A549 treated with CpdA at 1 μM for 4 hours (cell line): ENCODE measurements at places on chromosomes 6 and 20. TPM values are rescaled to one million over a fixed set of nuclear protein-coding genes. Genes with fewer than 3 reads are reported as not detected.

Gene SOD2
- total RNA-seq: 157 to 192 TPM (median 180 TPM) in 5 replicates

Gene PLEKHG1
- 0.28 to 0.50 TPM (median 0.40 TPM) in 5 replicates for total RNA-seq

Gene REM1
- total RNA-seq: 0.09 to 0.13 TPM (median 0.10 TPM) in 3 of 5 replicates, not detected in the others

Gene MYL9
- total RNA-seq: 13.3 to 24.3 TPM (median 19.1 TPM) in 5 replicates

Gene WFDC5
- total RNA-seq: not detected in 5 replicates

Gene CYP21A2
- total RNA-seq: not detected in 5 replicates

Gene CHD6
- 5.6 to 10.6 TPM (median 9.6 TPM) in 5 replicates for total RNA-seq

Gene TXLNB
- not detected in 5 replicates for total RNA-seq

Gene SFT2D1
- 34.0 to 43.3 TPM (median 41.7 TPM) in 5 replicates for total RNA-seq

Gene NKAPL
- not detected in 5 replicates for total RNA-seq

Gene SLC4A11
- total RNA-seq: 4.0 to 5.8 TPM (median 5.3 TPM) in 5 replicates

Gene PDE7B
- 1.2 to 2.2 TPM (median 1.6 TPM) in 5 replicates for total RNA-seq

Gene FKBP1C
- 1.7 to 2.7 TPM (median 1.9 TPM) in 5 replicates for total RNA-seq

Gene ARMH2
- not detected in 5 replicates for total RNA-seq

Gene OR2J3
- not detected in 5 replicates for total RNA-seq

Gene SYNGAP1
- total RNA-seq: 3.9 to 6.9 TPM (median 4.9 TPM) in 5 replicates

Gene WFDC6
- total RNA-seq: not detected in 5 replicates

Gene FOXQ1
- total RNA-seq: 1.8 to 4.8 TPM (median 4.0 TPM) in 5 replicates

Gene EGFL8
- total RNA-seq: 1.1 to 2.4 TPM (median 1.3 TPM) in 5 replicates

Gene DDX27
- 63.7 to 64.6 TPM (median 64.2 TPM) in 5 replicates for total RNA-seq

Gene SNRNP48
- 8.7 to 10.5 TPM (median 9.4 TPM) in 5 replicates for total RNA-seq

Gene MEI4
- total RNA-seq: not detected in 5 replicates

Gene C6orf15
- not detected in 5 replicates for total RNA-seq

Gene GSTA2
- not detected in 5 replicates for total RNA-seq

Gene CGA
- 0.08 to 0.15 TPM in 2 of 5 replicates, not detected in the others for total RNA-seq

Gene PREX1
- total RNA-seq: 10.0 to 12.0 TPM (median 11.5 TPM) in 5 replicates
